Pancreas (tissue), 10 donors: ENCODE measurements at places on chromosomes 2 and 18.
A peak's percentile ranks its signal among the peaks of the same experiment; 100 is the strongest.

DNA sequence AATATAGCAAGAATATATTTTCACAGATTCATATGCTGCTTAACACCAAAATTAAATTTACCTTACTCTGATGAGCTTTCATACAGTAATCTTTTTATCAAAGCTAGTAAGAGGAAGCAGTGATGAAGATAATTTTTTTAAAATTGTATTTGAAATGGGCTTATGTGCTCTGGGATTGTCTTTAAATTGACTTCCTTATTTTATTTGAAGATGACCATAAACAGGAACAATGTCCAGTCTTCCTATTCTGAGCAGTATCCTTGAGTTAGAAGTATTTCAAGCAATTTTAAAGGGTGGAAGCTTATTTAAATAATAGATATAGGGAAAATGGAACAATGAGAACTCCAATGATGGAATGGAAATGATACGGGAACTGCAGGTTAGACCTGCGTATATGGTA, 211.6 kb downstream of the MCFD2 start:
- no peak for DNase-seq

DNA sequence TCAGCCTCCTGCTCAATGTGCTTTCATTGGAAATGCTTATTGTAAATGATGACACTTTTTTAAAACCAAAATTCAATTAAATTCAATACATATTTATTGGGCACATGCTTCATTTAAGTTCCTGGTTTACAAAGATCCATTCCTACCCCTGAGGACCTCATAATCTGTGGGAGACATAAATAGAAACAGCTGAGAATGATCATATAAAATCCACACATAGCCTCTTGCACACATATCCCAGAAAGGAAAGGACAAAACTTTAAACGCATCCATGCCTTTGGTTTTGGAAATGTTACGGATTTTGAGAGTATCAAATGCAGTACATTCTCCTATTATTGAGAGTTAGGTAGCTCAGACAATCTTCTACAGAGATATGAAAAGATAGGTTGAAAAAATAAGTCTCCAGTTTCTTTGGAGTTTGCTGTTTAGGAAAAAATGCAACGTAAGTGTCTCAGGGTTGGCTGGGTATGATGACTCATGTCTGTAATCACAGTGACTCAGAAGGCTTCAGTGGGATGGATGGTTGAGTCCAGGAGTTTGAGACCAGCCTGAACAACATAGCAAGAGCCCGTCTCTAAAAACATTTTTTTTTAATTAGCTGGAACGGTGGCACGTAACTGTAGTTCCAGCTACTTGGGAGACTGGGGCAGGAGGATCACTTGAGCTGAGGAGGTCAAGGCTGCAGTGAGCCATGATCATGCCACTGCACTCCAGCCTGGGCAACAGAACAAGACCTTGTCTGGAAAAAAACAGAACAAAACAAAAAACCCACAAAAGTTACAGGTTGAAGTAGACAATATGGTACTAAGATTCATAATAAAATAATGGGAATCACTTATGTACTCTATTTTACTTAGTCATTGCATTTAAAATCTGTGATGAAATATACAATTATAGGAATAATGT, 3.9 kb upstream of the PRELID3A start:
- no peak for DNase-seq

DNA sequence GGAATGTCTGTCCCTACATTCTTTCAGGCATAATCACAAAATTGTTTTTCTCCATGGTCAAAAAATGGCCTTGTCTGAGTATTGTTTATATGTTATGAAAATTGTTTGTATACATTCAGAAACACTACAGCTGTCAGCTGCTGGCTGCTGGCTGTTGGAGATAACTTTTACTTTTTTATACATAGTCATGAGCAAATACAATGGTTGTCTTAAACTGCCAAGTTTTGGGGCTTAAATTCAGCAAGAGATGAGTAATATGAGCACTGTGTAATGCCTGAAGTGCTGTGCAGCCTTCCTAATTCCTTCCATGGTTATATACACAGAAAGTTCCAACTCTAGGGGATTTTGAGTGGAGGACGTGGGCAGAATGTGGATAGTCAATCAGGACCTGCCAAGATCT, 168.9 kb upstream of the RMP24 start:
- no peak for DNase-seq

DNA sequence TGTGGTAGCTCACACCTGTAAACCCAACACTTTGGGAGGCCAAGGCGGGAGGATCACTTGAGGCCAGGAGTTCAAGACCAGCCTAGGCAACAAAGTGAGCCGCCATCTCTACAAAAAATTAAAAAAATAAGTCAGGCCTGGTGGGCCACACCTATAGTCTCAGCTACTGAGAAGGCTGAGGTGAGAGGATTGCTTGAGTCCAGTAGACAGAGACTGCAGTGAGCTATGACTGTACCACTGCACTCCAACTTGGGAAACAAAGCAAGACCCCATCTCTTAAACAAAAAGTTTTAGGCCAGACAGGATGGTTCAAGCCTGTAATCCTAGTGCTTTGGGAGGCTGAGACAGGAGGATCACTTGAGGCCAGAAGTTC, 69.8 kb upstream of the IL1R2 start:
- no peak for DNase-seq

DNA sequence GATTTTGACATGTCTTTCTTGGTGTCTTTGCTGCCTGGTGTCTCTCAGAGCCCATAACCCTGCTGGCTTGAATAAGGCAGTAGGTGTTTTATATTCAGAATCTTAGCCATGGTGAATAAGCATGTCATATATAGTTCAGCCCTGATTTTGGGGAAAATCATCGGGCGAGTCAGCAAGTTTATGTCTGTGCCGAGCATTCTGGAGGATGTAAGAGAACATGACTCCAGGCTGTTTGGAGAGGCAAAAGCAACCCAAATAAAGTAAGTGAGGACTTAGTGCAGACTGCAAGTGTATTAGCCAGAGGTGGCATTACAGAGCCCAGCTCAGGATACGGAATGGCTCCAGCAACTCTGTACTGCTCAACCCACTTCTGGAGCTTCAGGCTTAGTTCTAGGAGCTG, 50.3 kb downstream of the TCF7L1 start:
- no peak for DNase-seq

DNA sequence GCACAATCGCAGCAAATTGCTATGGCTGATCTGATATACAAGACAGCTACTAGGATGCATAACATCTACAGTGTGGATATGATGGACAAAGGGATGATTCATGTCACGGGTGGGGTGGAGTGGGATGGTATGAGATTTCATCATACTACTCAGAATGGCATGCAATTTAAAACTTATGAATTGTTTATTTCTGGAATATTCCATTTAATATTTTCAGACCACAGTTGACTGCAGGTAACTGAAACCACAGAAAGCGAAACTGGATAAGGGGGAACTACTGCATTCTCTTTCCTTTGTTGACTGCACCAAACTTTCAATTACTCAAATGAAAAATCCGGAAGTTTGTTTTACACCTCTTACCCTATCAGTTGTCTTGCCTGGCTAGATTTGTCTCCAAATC, 94.4 kb upstream of the NEUROD1 start:
- DNase-seq, result no peak

GRCh38 chr2:75560768-75561565, at the start of gene EVA1A:
EVA1A (minus strand) TSS chr2:75560939; CDS start chr2:75518140, 42,799 bp downstream.
- peak; percentile 84 for DNase-seq

DNA sequence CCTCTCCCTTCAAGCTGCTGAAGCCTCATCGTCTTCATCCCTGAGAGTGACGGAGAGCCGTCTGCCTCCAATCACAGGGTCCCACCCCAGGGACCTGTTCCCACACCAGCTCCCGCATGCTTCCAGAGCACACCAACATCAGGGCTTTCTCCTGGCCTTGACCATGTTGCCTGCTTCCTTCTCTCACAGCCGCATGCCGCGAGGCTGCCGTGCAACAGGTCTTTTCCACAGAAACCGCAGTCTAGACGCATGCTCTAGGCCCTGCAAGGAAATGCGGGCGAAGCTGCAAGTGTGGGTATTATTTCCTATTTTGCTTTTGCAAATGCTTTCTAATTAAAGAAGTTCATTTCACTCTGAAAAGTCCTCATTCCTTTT, 277.8 kb downstream of the EIPR1 start:
- DNase-seq, result no peak

DNA sequence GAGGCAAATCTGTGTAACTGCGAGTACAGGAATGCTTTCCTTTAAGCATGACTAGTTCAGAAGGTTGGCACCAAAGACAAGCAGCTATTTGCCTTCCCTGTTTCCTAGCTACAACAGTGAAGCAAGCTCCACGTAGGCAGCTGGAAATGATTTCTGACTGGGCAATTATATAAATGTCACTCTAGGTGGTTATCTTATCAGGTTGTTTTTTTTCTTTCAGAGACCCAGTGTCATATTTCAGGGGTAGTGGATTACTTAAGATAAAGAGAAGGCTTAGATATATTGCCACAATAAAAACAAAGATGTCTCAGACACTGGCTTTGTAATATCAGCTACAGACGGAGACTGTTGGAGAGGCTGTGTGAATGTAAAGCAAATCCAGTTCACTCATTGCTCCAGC, 748.9 kb upstream of the NXPH2 start:
- no peak for DNase-seq

GRCh38 chr18:42706618-42707017, 408.9 kb downstream of the RIT2 start:
- peak; percentile 8 for DNase-seq

DNA sequence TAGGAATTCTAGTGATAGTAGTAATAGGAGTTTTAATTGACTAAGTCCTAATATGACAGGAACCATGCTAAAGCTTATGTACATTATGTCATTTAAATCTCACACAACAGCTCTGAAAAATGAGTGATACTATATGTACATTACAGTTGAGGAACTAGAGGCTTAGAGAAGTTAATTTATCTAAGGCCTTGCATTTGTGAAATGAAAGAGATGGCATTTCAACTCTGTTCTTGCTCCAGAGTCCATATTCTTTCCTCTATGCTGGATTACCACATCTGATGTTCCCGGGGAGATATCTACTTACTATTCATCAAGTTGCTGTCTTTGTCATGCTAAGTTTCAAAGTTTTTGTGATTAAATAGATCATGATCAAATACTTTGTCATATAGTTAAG, 5.7 kb downstream of the AGPS start:
- DNase-seq, result no peak

DNA sequence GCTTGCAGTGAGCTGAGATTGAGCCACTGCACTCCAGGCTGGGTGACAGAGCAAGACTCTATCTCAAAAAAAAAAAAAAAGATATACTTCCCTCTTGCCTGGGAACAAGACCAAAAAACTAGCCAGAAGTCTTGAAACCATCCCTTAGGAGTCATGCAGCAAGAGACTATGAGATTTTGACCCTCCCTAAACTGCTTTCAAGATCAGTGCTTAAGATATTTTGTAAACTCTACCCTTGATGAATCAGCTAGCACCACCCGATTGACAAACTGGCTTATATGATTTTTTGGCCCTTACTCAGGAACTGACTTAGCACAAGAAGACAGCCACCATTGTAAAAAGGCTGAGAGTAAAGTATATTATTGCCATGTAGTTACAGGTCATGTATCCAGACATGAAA, 3.8 kb downstream of the SULT1C3 start:
- DNase-seq, result no peak

GRCh38 chr2:159571540-159572260, 44.6 kb downstream of the BAZ2B start:
- no peak for DNase-seq

GRCh38 chr2:49687918-49688317, 533.6 kb upstream of the FSHR start:
- no peak for DNase-seq
